ENCODE measurements at places on chromosomes 5 and 9. TPM values are rescaled to one million over a fixed set of nuclear protein-coding genes. Genes with fewer than 3 reads are reported as not detected.

CDC20B gene
- 0.14 TPM for total RNA-seq

RASGEF1C gene
- 0.15 TPM for total RNA-seq

PPIC gene
- total RNA-seq = 16.4 TPM

GAPT gene
- not detected for total RNA-seq

CORO2A gene
- 1.1 TPM for total RNA-seq

FOXD4L4 gene
- total RNA-seq = not detected

MELK gene
- 79.5 TPM for total RNA-seq

ADAMTS13 gene
- 0.49 TPM for total RNA-seq

PCDHA5 gene
- 0.86 TPM for total RNA-seq

IFNA21 gene
- total RNA-seq = not detected

GRM6 gene
- not detected for total RNA-seq

LVRN gene
- 0.10 TPM for total RNA-seq

FOXE1 gene
- 4.0 TPM for total RNA-seq

CAMK4 gene
- total RNA-seq = not detected

IFNK gene
- not detected for total RNA-seq

SVEP1 gene
- 1.9 TPM for total RNA-seq

WNT8A gene
- not detected for total RNA-seq

PRRT1B gene
- 0.69 TPM for total RNA-seq

SLC45A2 gene
- total RNA-seq = not detected

HMCN2 gene
- 0.09 TPM for total RNA-seq

MED22 gene
- 31.8 TPM for total RNA-seq

LRRC19 gene
- not detected for total RNA-seq

ATP10B gene
- total RNA-seq = not detected

GPR150 gene
- 0.08 TPM for total RNA-seq

Data from A549 treated with DMSO at 1 μM for 4 hours (cell line).